ENCODE measurements at places on chromosomes 5 and 9. TPM values are rescaled to one million over a fixed set of nuclear protein-coding genes. Genes with fewer than 3 reads are reported as not detected.

The PCDHAC2 gene
- not detected for total RNA-seq

The GMCL2 gene
- total RNA-seq = not detected

The LIX1 gene
- total RNA-seq = not detected

The TEX48 gene
- not detected for total RNA-seq

The GPR150 gene
- not detected for total RNA-seq

The MELK gene
- 36.8 TPM for total RNA-seq

The NR4A3 gene
- 0.07 TPM for total RNA-seq

The NRG2 gene
- total RNA-seq = not detected

The FAM163B gene
- total RNA-seq = not detected

The ZFAND5 gene
- total RNA-seq = 46.5 TPM

The SPATA31A3 gene
- total RNA-seq = not detected

The C9orf153 gene
- total RNA-seq = not detected

The LHX6 gene
- 13.4 TPM for total RNA-seq

The SLIT3 gene
- total RNA-seq = 0.04 TPM

The CLIC3 gene
- total RNA-seq = 0.18 TPM

The NUTM2G gene
- not detected for total RNA-seq

The ENTREP1 gene
- not detected for total RNA-seq

The CARTPT gene
- not detected for total RNA-seq

The NTRK2 gene
- not detected for total RNA-seq

The SGCD gene
- not detected for total RNA-seq

The DBH gene
- total RNA-seq = not detected

The PCDHGA3 gene
- 0.24 TPM for total RNA-seq

The INVS gene
- total RNA-seq = 9.0 TPM

The PIP5KL1 gene
- total RNA-seq = 3.7 TPM

The DNM1 gene
- 20.7 TPM for total RNA-seq

The RNF180 gene
- total RNA-seq = not detected

The TSSK1B gene
- total RNA-seq = not detected

The PPP3R2 gene
- not detected for total RNA-seq

The HAVCR1 gene
- total RNA-seq = not detected

The AQP7 gene
- 0.13 TPM for total RNA-seq

The LCN6 gene
- not detected for total RNA-seq

The IFNA16 gene
- total RNA-seq = not detected

The TMEM252 gene
- not detected for total RNA-seq

The BARHL1 gene
- total RNA-seq = not detected

The PCDHGA5 gene
- total RNA-seq = 0.18 TPM

The PCDHGA9 gene
- 0.18 TPM for total RNA-seq

The PGM5 gene
- total RNA-seq = 0.45 TPM

The MYMK gene
- not detected for total RNA-seq

The MOB3B gene
- total RNA-seq = 11.7 TPM

The TXN gene
- total RNA-seq = 339 TPM

The ROR2 gene
- 33.6 TPM for total RNA-seq

The LRRC19 gene
- not detected for total RNA-seq

The IL7R gene
- total RNA-seq = 0.98 TPM

The LRRC8A gene
- total RNA-seq = 23.5 TPM

The FAM169A gene
- 0.04 TPM for total RNA-seq

The FBXW2 gene
- total RNA-seq = 50.0 TPM

The C9orf43 gene
- total RNA-seq = 0.27 TPM
